ENCODE measurements at places on chromosomes 5 and 9.

DNA sequence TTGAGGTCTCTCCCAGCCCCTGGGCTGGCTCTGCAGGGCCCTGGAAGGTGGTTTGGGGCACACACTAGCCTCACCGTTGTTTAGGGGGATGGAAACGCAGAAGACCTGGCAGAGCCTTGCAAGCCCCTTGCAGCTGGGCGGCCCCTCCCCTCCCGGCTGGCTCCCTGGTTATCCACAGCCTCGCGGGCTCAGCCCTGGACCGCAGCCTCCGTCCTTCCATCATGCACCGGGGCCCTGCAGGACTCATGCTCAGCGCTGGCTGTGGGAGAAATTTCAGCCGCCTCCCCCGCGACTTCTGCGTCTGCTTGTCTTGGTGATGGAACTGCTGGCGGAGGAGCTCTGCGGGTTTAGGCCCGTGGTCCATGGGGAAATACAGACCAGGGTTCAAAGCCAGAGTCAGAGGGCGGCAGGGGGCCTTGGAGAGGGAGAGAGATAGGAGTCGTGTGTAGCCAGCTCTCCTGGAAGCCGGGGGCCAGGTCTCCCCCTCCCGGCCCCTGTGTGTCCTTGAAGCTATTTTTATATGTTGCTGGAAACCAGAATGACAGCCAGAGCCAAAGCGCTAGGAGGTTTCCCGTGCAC is 75.8 kb upstream of the IER5L start:
- DNase-seq, result no peak

DNA sequence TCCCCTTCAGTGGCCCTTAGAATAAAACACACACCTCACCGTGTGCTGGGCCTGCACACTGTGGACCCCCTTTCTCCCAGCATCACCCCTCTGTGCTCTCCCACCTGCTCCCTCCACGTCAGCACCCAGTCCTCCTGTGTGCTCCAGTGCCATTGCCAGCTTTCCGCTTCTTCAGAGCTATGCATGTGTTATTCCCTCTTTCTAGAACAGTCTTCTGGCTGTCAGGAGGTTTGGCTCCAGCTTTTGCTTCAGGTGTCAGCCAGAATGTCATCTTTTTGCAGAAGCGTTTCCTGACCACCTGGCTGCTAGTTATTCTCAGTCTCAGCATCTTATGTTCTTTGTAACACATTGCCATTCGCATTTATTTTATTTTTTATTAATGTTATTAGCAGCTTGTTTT is 119.7 kb downstream of the TLE4 start:
- DNase-seq, result no peak

DNA sequence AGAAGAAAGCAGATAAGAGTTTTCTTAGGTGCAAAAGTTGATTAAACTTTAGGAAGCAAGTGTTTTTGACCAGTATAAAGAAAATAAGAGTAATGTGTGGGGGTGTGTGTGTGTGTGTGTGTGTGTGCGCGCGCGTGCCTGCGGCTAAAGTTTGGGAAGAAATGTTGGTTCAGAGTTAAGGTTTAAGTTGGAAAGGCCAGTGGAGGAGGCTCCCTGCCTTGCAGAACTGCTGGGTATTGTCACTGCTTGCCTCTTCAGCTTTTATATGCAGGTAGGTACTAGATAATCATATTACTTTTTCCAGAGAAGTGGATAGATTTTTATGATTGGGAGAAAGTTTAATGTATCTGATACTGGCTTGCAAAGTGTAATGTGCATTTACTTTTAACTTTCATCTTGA is 2.0 kb downstream of the PIK3R1 start:
- DNase-seq, result no peak

DNA sequence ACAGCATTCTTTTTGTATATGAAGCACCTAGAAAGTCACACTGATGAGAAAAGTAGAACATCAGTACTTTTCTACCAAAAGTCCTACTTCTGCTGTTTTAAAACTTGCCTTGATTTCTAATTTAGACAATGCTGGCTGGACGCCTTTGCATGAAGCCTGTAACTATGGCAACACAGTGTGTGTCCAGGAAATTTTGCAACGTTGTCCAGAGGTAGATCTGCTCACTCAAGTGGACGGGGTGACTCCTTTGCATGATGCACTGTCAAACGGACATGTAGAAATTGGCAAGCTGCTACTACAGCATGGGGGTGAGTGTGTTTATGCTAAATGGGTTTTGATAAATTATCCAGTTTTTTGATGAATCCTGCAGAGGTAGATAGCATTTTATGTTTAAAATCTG is 73.5 kb downstream of the SLF1 start:
- DNase-seq, result no peak

DNA sequence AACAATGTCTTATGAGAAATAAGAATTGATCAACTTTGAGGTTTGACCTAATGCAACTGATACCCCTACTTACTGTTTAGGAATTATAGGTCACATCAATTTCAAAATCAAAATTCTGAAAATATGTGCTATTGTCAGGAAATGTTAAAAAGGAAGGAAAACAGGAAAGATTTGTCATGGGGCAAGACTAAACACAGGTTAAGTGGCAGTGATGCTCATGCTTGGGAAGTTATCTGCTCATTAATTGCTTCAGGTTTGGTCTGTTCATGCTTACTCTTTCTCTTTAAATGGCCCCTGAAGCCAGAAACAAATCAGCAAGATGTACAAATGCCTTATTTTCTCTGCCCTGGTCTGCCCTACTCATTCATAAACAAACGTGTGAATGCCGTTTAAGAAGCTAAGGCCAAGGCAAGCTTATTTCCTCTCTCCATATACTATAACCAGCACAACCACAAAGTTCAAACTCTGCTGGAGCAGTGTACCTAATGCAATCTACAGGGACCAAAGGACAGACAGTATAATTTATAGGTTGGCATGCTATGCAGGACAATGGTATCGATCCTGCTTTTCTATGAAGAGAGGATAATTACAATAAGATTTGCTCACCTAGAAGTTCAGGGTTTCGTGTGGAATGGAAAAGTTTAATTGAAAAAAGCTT is 177.2 kb downstream of the GNAQ start:
- no peak for DNase-seq
